Fibroblast of mammary gland (primary cell): ENCODE measurements at places on chromosomes 2 and 18.

DNA sequence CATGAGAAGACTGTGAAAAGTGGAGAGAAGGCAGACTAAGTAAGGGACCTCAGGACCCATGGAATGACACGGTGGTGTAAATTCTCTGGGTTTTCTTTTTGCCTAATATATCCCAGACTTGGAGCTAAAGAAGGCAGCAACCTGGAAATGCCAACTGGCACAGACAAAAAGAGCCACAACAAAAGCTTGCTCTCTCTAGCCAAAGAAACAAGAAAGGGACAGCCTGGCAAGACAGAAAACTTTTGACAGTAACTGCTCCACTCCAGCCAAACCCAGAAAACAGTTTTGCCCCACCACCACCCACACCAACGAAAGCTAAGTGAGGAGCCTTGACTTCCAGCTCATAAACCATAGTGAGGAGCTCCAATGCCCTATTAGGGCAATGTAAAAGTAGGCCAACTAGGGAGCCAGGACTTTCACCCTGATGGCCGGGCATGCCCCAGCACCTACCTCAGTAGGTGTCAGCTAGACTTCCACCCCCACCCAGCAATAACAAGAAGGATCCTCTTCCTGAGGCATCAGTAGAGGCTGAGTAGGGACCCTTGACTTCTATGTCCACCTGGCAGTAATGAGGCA, 35.5 kb downstream of the PELI1 start:
- no peak for DNase-seq

DNA sequence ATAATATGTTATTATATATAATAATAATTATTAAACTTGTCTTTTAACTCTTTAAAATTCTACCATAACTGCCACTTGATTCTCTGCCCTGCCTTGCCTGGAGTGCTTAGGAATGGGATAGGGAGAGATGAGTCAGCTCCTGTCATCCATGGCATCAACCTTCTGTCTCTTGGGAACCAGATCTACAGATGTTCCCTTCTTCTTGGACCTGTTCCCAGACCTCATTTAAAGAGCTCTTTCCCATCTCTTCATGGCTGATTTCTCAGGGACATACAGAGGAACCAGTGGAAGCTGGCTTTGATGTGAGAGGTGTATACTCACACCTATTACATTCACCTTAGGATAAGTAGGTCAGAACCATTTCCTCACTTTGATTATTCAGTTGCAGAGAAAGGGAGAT, 155.3 kb upstream of the MYO3B start:
- peak; percentile 95 for DNase-seq

- DNase-seq = no peak
Measured at GRCh38 chr2:126719833-126720351, 63.9 kb downstream of the GYPC start.

DNA sequence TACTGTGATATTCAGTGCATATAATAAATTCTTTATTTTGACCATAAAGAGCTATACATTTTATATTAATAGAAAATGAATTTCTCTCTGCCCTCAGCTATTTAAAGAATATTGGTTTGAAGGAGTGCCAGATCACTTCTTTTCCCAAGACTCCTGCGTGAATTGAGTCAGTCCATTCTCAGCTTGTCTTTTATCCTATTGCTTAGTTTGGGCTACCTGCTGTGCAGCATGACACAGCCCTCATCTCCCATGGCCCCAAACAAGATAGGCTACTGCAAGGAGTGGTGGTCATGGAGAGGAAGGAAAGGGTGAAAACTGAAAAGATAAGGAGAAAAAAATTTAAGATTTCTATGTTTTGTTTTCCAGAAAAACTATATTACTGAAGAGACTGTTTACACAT, 10.1 kb upstream of the FBXO11 start:
- DNase-seq = no peak

DNA sequence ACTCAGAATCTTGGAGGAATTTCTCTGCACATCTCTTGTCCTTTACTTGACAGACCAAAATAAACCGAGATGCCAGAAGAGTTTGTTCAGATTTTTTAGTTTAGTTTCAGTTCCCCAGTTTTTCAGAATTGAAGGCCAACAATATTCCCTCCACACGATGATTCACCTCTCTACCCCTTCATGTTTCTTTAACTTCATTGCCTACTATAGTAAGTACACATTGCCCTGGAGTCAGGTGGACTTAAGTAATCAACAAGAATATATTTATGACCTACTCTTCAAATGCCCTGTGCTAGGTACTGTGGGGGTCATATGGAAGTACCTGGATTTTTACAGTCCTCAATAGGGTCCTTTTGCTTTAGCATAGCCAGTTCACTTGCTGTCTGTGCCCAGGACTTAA, 79.6 kb upstream of the CTLA4 start:
- no peak for DNase-seq

DNA sequence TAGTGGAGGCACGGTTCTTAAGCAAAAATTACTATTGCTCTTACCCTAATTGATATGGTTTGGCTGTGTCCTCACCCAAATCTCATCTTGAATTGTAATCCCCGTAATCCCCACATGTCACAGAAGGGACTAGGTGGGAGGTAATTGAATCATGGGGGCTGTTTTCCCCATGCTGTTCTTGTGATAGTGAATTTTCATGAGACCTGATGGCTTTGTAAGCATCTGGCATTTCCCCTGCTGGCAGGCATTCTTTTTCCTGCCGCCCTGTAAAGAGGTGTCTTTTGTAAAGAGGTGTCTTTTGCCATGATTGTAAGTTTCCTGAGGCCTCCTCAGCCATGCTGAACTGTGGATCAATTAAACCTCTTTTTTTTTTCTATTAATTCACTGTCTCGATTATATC, 1691.8 kb upstream of the SLC39A10 start:
- DNase-seq = no peak

DNA sequence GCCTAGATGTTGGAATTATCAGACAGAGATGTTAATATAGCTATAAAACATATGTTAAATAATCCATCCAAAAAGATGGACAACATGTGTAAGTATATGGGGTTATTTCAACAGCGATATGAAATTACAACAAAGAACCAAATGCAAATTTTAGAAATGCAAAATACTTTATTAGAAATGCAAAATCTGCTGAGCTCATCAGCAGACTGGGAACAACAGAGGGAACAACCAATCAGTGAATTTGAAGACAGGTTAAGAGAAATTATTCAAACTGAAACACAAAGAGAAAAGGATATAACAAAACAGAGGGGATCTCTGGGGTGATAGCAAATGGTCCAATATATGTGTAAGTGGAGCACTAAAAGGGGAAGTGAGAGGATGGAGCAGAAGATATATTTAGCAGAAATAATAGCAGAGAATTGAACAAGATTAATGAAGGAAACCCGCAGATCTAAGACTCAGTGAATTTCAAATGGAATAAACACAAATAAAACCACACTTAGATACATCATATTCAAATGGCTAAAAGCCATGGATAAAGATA, 13.5 kb upstream of the HS6ST1 start:
- no peak for DNase-seq

DNA sequence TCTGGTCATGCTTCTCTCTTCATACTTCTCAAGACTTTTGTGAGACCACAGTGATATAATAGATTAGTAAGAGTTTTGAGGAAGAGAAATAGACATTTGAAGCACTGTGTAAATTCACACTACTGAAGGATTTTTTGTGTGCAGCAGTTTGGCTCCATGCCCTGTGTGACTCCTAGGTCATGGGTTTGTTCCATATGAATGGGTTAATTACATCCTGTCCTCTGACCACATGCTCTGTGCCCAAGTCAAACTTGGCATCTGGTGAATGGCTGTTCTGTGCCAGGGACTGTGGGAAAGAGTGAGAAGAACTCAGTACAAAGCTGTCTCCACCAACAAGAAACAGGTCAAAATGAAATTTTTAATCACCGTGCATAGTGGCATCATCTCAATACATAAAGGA, 304.0 kb downstream of the LNPK start:
- no peak for DNase-seq

DNA sequence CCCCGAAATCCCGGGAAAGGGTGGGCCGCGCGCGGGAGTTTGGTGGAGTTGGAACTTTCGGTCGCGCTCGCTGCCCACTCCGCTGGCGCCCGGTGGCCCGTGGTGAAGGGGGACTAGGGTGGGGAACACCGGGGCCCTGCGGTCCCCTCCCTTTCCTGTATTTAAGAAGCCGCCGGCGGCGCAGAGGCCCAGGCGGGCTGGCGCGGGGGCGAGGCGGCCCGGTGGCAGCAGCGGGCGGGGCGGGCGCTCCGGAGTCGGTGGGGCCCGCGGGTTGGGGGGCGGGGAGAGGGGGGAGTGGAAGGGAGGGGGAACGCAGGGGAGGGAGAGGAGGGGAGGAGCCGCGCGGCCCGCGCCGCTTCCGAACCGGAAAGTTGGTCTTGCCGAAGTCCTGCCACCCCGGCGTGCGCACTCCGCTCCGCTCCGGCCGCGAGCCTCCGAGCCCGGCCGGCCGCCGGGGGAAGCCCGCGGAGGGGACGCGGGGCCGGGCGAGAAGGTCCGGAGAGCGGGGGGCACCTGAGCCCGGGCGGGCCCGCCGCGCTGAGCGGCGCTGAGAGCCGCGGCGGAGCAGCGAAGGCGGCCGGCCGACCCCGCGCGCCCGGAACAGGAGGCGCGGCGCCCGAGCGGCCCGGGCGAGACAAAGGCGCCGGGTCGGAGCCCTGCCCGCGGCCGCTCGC, 425 bp upstream of the SALL3 start:
- DNase-seq = no peak

GRCh38 chr2:170122883-170123547, 54.9 kb upstream of the MYO3B start:
- peak; percentile 40 for DNase-seq

GRCh38 chr2:134570676-134571075, 148.1 kb downstream of the TMEM163 start:
- DNase-seq = no peak

DNA sequence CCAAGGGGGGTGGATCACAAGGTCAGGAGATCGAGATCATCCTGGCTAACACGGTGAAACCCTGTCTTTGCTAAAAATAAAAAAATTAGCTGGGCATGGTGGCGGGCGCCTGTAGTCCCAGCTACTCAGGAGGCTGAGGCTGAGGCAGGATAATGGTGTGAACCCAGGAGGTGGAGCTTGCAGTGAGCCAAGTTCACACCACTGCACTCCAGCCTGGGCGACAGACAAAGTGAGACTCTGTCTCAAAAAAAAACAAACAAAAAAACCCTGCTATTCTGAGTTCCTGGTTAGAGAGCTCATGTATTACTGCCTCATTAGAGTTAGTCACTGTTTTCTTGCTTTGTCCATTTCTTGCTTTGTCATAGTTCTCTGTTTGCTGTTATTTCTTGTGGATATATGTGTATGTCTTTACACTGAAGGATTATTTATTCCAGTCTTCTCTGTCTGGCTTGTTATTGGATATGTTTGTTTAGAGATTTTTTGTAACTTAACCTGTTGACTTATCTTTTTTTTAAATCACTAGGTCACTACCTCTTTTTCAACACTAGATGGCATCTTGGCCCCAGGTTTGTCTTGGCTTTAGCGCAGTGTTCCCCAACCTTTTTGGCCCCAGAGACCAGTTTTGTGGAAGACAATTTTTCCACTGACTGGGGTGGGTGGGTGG, 17.0 kb downstream of the TTLL4 start:
- peak; percentile 52 for DNase-seq

DNA sequence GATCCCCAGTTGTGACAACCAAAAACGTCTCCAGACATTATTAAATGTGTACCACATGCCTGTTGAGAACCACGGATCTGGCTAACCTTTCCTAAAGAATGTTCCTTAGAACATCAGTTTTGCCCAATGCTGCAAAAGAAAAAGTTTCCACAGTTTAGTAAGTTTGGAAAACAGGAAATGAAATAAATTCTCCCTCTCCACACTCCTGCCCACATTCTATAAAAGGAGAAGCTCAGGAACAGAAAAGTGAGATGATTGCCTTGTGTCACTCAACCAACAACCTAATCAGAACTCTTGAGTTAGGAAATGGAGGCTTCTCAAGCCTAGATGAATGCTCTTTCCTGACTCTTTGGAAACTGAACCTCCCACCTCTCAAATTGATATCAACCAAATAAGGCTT, 56.1 kb upstream of the NFE2L2 start:
- DNase-seq = no peak

DNA sequence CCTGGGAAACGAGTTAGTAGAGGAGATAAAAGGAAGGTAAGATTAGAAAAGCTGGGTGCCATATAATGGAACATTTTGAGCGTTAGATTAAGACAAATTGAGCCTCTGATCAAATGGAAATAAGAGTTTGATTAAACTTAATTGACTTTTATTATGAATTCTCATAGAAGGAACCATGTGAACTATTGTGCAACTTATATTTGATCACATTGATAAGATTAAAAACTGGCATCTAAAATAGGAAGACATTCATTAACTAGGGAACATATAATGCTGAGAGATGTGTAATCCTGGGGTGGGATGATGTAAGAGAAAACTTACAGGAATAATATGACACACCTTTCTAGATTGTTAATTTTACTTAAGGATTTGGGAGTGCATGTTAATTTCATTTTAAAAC, 22.5 kb downstream of the TBR1 start:
- DNase-seq = no peak

DNA sequence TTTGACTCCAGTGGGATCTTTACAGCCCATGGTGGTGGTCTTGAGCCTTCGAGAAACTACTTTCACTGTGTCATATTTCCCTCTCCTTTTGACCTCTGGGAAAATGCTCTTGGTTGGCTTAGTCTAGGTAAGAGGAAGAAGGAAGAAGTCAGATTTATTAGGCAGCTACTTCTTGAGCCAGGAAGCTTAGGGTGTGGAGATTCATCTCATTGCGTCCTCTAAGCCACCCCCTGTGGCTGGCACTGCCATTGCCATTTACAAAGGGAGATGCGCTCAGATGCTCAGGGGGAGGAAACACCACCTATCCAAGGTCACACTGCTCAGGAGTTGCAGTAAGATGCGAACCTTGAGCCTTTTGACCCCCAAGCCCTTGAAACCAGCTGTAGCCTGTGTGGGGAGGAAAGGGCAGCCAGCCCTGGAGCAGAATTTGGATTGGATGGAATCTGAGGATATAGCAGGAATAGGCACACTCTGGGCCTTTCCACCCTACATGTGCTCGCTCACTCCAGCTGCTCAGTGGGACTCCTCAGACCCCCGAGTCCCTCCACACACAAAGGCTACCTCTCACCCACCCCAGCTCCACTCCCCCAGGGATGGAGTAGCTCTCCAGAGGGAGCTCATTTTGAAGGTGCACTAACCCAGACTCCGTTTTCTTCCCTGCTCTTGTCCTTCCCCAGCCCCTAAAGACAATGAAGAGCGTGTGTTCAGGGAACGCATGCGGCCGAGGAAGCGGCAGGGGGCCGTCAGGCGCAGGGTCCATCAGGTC, 321.3 kb upstream of the EPAS1 start:
- DNase-seq = no peak

DNA sequence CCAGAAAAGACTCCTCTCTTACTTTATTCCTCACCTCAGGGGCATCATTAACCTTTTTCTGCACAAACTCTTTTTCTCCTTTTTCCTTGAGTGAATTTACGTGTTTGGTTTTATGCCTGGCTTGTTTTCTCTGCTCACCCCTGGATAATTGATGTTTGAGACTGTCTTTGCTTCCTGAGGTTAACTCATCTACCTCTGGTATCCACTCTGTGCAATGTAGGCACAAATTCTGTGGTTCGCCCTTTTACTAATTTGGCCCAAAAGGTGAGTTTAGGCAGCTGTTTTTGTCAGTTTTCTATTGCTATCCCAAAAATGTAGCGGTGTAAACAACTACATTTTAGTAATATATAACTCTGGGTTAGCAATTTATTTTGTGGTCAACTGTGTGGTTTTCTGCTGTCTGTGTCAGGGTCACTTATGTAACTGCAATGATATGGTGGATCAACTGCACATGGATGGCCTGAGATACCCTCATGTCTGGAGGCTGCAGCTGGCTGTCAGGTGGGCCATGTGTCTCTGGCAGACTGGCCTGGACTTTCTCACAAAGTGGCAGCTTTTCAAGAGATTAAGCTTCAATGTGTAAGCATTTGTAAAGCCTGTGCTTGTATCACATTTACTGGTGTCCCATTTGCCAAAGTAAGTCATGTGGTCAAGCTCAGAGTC, 329.7 kb downstream of the FSIP2 start:
- peak; percentile 12 for DNase-seq
